HFFc6 (cell line): ENCODE measurements at places on chromosomes 3 and 15.
A peak's percentile ranks its signal among the peaks of the same experiment; 100 is the strongest.

DNA sequence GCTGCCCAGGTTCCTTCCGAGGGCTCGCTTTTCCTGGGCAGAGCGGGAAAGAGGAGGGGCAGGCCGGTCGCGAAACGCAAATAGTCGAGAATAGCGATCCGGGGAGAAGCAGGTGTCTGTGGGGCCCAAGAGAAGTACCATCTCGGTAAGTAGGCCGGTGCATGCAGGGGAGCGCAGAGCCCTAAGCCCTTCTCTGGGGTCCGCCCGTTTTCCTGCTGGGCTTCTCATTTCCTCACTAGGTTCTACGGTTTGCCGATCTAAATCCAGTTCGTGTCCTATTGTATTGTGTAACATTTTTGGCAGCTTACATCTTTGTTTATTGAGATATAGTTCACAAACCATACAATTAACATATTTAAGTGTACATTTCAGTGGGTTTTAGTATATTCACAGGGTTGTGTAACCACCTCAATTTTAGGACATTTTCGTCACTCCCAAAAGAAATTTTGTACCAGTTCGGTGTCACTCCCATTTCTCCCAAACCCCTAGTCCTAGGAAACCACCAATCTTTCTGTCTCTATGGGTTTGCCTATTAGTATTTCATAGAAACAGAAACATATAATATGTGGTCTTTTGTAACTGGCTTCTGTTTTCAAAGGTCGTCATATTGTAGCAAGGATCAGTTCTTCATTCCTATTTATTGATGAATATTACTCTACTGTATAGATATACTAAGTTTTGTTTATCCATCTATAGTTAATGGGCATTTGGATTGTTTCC is 6.8 kb upstream of the TRIM69 start:
- no peak for DNase-seq

DNA sequence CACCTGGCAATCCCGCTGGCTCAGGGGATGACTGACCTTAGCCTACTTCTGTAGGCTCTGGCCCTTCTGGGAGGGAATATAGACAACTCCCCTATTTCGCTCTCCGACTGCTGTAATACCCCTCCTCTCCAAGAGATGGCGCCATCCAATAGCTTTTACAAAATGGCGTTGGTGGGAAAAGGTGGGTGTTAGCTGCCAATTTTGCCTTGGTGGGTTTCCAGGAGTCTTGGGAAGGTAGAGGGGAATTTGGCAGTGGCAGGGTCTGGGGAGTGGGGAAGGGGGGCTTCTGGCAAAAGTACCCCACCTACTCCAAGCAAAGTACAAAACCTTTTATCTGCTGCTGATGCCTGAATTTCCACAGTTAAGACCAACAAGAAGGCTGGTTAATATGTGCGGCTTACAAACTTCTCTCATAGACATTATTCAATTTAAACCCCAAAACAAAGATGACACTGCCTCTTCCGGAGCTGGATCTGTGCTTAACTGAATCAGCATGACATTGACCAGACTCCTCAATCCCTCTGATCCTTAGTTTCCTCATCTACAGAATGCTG is 62.1 kb downstream of the RASGRF1 start:
- peak; percentile 9 for DNase-seq

GRCh38 chr15:57411945-57412768 is 35.9 kb downstream of the CGNL1 start:
- no peak for DNase-seq

- DNase-seq, result no peak
These were observed 746.8 kb downstream of the GRM7 start for GRCh38 chr3:7607676-7608075.

GRCh38 chr15:34358948-34359347 is 8.0 kb downstream of the LPCAT4 start:
- DNase-seq, result no peak
